ENCODE measurements at places on chromosomes 7 and 10.

- DNase-seq: no peak
- H3K36me3 ChIP-seq: no peaks in the 10 kb centered on the region
- H3K27me3 ChIP-seq: no peaks in the 10 kb centered on the region
- H3K4me1 ChIP-seq: no peaks in the 10 kb centered on the region
Observed at GRCh38 chr7:134186027-134186426, 58.9 kb downstream of the LRGUK start.

- DNase-seq: no peak
- H3K4me3 ChIP-seq: no peak overlapping the region
- H3K27ac ChIP-seq: no peak overlapping the region
- no peaks in the 10 kb centered on the region for H3K36me3 ChIP-seq
Observed at GRCh38 chr10:86325158-86325557, 41.4 kb downstream of the GRID1 start.

DNA sequence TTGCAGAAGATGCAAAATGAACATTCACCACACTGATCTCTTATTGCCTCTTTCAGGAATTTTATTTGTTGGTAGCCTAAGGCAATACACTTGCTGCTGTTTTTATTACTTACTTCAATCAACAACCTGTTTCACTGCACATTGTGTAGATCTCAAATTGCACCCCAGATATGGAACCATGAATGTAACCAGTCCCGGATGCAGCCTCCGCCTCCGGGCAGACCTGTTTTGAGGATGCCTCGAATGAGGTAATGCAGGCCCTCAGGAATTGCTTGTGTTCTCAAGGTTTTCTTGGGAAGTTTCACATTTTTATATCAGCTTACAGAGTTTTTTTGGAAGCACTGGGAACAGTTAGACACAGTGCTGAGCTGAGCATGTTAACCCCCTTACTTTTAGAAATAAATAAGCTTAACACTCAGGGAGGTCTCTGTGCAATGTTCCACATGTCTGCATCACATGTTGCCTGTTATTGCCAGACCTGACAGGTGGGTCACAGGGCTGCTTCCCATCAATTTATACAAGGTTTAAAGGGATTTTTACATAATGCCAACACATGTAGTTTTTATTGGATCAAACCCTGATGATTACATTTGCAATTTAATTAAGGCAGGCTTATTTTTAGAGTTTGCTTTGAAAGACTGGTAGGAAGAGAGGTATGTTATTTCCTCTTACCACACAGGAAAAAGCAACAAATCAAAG, 193.1 kb upstream of the POM121L12 start:
- DNase-seq: no peak
- H3K4me3 ChIP-seq: no peak overlapping the region
- no peaks in the 10 kb centered on the region for H3K4me1 ChIP-seq
- no peaks in the 10 kb centered on the region for H3K27me3 ChIP-seq

DNA sequence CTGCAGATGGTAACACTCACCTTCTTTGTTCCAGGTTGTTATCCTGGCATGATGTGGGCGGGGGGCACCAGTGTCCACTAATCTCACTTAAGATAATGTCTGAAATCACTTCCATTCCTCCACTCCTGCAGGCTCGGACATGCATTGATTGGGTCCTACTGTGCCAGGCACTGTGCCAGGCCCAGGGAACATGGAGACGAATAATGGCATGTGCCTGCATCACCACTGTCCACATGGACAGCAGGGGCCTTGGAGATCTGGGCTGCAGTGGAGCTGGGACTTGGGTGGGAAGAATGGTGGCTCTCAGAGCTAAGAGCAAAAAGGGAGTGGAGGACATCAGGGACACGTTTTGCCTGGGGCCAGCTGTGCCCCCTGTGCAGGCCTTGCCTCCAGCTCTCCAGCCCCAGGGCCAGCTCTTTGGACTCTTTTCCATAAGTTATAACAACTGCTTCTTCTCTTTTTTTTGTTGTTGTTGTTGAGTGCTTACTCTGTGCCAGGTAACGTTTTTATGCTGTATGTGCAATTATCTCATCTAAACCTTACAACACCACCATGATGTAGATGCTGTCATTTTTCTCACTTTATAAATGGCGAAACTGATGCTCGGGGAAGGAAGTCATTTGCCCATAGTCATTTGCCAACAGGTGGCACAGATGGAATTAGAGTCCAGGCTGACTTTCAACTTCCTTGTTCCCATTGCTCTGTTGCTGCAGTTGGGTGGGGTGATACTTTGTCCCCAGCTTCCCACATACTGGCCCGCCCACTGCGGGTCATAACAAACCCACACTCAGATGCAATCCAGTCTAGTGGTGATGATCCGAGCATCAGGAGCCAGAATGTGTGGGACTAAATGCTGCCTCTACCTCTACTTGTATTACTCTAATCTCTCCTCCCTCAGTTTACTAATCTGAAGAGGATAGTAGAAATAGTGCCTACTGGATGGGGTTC, 19.1 kb downstream of the PLPP4 start:
- no peak overlapping the region for H3K27ac ChIP-seq
- no peaks in the 10 kb centered on the region for H3K4me1 ChIP-seq
- no peaks in the 10 kb centered on the region for H3K27me3 ChIP-seq
- no peaks in the 10 kb centered on the region for H3K36me3 ChIP-seq

- no peak overlapping the region for H3K27ac ChIP-seq
- peaks cover 8% of the 10 kb centered on the region for H3K27me3 ChIP-seq
- DNase-seq: no peak
- peaks cover 36% of the 10 kb centered on the region for H3K4me1 ChIP-seq
- H3K4me3 ChIP-seq: no peak overlapping the region
Observed at GRCh38 chr10:78780551-78780961, 288.2 kb upstream of the ZMIZ1 start.

GRCh38 chr7:132687981-132688383, 111.7 kb upstream of the PLXNA4 start:
- no peak overlapping the region for H3K4me3 ChIP-seq
- no peak for DNase-seq
- H3K4me1 ChIP-seq: no peaks in the 10 kb centered on the region

- no peaks in the 10 kb centered on the region for H3K36me3 ChIP-seq
- H3K4me3 ChIP-seq: no peak overlapping the region
- no peak for DNase-seq
- no peaks in the 10 kb centered on the region for H3K4me1 ChIP-seq
- no peaks in the 10 kb centered on the region for H3K27me3 ChIP-seq
Observed at GRCh38 chr7:141949451-141949850, 2.7 kb upstream of the CLEC5A start.

- H3K4me1 ChIP-seq: no peaks in the 10 kb centered on the region
- no peaks in the 10 kb centered on the region for H3K36me3 ChIP-seq
- H3K27ac ChIP-seq: no peak overlapping the region
- peak; percentile 37 for DNase-seq
- no peaks in the 10 kb centered on the region for H3K27me3 ChIP-seq
Observed at GRCh38 chr10:52644373-52645186, 128.0 kb downstream of the MBL2 start.

GRCh38 chr10:71750986-71751385, 22.3 kb downstream of the VSIR start:
- H3K27me3 ChIP-seq: no peaks in the 10 kb centered on the region
- no peak overlapping the region for H3K27ac ChIP-seq
- H3K4me1 ChIP-seq: peaks cover 86% of the 10 kb centered on the region
- peaks cover 18% of the 10 kb centered on the region for H3K36me3 ChIP-seq
- H3K4me3 ChIP-seq: no peak overlapping the region
- no peak for DNase-seq

GRCh38 chr7:36775061-36775620, 50.8 kb upstream of the AOAH start:
- H3K36me3 ChIP-seq: no peaks in the 10 kb centered on the region
- H3K4me3 ChIP-seq: no peak overlapping the region
- no peaks in the 10 kb centered on the region for H3K27me3 ChIP-seq
- no peak overlapping the region for H3K27ac ChIP-seq
- DNase-seq: peak; percentile 18

- no peaks in the 10 kb centered on the region for H3K27me3 ChIP-seq
- H3K4me1 ChIP-seq: peaks cover 11% of the 10 kb centered on the region
- peak within 1 kb of the TSS; percentile 85 for H3K4me3 ChIP-seq
Observed at GRCh38 chr10:119872610-119872859, at the start of gene MCMBP. Gene MCMBP (minus strand): TSS chr10:119872843. CDS start chr10:119872584, 259 bp downstream.

DNA sequence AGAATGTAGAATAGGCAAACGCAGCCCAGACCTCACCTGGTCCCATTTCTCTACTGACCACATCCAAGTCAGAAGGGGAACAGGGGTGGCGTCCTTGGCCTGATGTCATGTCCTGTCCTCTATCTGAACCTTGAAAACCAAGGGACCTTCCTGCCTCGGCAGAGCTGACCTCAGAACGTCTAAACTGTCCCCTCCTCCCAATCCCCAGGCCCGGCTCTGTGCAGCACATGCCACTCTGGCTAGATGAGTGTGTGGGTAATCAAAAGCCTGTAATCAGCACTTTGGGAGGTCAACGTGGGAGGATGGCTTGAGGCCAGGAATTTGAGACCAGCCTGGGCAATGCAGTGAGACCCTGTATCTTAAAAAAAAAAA, 46.5 kb upstream of the ZNF479 start:
- no peak overlapping the region for H3K4me3 ChIP-seq
- no peaks in the 10 kb centered on the region for H3K4me1 ChIP-seq
- no peaks in the 10 kb centered on the region for H3K27me3 ChIP-seq
- DNase-seq: no peak

All from muscle of leg (tissue), 16 donors.